ENCODE measurements at places on chromosomes 1 and 21.

- no peak for DNase-seq
These were observed 14.0 kb upstream of the BATF3 start for GRCh38 chr1:212713465-212714136.

GRCh38 chr21:44377922-44378645, 24.7 kb downstream of the TRPM2 start:
- no peak for DNase-seq

DNA sequence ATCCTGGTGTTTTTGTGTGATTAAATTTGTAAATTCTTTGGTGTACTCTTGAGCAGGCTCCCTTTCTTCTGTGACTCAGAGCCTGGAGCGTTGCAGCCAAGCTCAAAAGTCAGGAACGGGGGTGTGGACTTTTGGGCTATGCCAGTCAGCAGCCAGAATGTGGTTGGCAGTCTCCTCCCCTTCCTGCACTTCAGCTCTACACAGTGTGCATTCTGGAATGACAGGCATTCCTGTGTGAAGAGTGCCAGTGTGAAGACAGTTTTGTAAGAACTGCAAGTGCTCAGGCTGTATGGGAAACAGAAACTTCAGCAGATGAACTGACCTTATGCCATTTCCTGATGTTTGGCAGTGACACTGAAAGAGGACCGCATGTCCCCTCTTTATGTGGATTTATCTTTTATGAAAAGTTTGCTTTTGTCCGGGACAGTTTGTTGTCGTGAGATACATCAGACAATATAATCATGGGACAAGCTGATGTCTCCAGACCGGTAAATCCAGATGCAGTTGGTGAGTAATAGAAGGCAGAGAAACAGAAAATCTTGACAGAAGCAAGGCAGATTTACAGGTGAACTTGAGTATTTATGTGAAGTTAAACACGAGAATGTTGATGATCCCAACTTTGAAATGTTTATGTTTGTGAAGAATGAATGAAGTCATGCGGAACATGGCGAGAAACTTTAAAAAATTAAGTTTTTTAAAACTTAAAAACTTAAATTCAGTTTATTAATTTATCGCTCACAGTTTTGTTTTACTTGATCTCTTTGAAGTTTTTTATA, 67.7 kb upstream of the RCC1 start:
- no peak for DNase-seq

- no peak for DNase-seq
These were observed 34.2 kb upstream of the PBX1 start for GRCh38 chr1:164524810-164525209.

GRCh38 chr1:87170931-87171598, 157.6 kb upstream of the LMO4 start:
- DNase-seq = no peak

DNA sequence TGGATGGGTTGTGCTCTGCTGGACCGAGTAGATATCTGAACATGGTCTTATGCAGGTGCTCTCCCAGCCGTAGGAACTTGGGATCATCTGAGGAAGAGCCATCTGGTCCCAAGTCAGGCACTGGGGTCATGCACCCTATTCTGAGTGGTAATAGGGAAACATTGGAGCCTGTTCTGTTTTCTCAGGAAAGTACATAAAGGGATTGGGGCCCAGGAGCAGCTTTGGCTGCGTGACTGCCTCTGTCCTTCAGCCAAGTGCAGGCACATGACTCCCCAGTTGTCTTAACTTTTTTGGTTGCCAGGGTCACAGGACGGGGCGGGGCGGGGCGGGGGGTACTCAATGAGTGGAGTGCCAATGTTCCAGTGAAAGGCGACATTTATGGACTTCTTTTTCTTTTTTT, 11.5 kb downstream of the PFKFB2 start:
- no peak for DNase-seq

DNA sequence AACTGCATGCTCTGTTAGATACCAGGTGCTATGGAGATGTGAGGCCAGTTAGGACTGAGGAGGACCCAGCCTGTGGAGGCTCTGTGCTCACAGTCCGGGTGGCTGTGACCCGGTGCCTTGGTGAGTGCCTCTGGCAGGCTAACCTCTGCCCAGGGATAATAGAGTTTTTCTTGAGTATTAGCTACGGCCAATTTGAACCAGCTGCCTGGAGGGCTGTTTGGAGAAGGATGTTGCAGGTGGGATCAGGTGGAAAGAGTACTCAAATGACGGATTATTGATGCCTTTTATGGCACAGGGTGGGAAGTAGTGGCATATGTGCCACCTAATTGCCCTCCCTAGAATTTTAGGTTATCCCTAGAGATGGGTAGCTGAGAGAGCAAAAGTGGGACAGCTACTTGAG, 182.7 kb downstream of the GRIK3 start:
- DNase-seq = peak; percentile 99

- no peak for DNase-seq
These were observed 125.7 kb upstream of the GADD45A start for GRCh38 chr1:67559222-67559700.

GRCh38 chr1:11067716-11068599, 8.1 kb upstream of the SRM start:
- no peak for DNase-seq

GRCh38 chr1:50779801-50780200, 180.3 kb downstream of the FAF1 start:
- DNase-seq = no peak

DNA sequence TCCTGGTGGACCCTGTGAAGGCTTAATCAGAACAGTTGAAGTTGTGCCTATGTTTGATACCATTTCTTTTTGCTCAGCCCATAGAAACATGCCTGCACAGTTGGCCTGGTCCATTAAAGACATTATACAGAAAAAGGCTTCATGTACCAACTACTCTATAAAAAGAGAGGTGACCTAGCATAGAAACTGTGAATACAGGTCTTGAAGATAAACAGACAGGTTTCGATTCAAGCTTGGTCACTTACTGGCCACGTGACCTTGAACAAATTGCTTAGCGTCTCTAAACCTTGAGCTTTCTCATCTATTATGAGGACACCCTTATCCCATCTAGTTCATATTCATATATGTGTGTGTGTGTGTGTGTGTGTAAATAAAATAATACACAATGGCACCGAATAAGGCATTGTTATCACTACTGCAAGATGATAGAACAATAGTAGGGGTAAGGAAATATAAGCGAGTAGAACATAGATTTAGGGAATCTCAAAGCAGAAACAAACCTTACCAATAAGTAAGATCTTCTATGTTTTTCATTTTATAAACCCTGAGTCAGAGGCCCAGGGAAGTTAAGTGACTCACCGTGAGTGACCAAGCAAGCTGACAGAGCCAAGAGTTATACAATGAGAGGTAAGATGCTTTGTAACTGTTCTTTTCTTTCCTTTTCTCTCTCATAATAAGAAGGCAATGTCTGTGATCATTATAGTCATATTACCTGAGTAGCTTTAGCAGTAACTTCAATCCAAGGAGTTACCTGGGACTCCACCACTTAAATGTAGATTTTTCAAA, 476.8 kb upstream of the DEPDC1 start:
- no peak for DNase-seq

DNA sequence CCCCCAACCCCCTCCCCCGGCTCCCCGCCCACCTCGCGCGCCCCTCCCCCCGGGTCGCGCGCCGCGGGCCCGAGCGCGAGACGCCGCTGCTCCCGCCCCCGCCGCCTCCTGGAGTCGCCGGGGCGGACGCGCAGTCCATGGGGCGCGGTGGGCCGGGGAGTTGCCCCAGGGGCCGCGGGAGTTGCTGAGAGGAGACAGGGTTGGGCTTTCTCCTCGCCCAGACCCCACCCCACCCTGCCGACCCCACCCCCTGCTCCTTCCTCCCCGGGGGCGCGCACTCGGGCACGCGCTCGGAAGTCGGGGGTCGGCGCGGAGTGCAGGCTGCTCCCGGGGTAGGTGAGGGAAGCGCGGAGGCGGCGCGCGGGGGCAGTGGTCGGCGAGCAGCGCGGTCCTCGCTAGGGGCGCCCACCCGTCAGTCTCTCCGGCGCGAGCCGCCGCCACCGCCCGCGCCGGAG, at the start of gene LAMC1:
TSS of gene LAMC1 (plus strand) at position 275 of the 455 bp plus-strand sequence. CDS start 297 bp downstream, outside the sequence.
- peak; percentile 19 for DNase-seq

Data from DMS79 treated with DMSO at 0.1 percent for 48 hours (cell line).